Activated CD8-positive, alpha-beta memory T cell treated with anti-CD3 and anti-CD28 coated beads for 48 hours (primary cell): ENCODE measurements at places on chromosomes 13 and 19.

DNA sequence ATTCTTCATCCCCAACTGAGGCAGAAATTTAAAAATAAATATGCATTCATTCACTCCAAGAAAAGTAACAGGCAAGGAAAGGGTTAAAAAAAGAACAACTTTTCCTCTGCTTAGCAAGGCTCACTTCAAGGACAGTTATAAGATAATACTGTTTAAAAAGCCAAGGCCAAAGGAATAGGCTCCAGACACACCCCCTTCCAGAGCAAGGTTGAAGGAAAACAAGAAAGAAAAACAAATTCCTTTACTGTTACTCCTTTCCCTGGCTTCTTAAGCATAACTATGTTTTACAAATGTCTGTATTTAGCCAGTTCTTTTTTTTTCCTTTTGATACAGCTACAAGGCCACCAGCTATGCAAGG is 8.5 kb downstream of the SIGLEC11 start:
- no peak for DNase-seq

- no peak for DNase-seq
Observed at GRCh38 chr13:29704648-29705047, 109.2 kb upstream of the SLC7A1 start.

GRCh38 chr13:103471896-103472295 is 405.7 kb upstream of the SLC10A2 start:
- no peak for DNase-seq

- DNase-seq: no peak
Observed at GRCh38 chr19:14015524-14016035, 9.5 kb upstream of the RFX1 start.
